Right cardiac atrium (tissue), 5 donors: ENCODE measurements at places on chromosomes 2 and 18.

GRCh38 chr2:33512112-33512511, 35.7 kb downstream of the RASGRP3 start:
- no peak for DNase-seq

DNA sequence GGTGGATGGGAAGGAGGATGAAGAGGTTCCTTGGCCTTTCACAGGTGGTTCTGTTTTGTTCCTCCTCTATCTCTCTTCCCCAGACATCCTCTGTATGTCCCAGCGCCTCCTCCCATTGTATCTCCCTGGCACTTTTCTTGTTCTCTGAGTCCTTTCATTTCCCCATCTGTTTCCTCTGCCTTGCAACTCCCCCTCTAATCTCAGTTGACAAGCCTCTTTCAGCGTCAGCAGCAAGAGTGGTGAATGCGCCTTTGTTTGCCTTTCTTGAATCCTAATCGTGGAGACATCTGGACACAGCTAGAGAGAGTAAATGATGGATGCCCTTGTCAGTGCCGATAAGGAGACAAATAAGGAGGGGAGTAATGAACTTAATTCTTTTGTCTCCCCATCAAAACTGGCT, 167.0 kb downstream of the NDUFA10 start:
- DNase-seq = no peak

DNA sequence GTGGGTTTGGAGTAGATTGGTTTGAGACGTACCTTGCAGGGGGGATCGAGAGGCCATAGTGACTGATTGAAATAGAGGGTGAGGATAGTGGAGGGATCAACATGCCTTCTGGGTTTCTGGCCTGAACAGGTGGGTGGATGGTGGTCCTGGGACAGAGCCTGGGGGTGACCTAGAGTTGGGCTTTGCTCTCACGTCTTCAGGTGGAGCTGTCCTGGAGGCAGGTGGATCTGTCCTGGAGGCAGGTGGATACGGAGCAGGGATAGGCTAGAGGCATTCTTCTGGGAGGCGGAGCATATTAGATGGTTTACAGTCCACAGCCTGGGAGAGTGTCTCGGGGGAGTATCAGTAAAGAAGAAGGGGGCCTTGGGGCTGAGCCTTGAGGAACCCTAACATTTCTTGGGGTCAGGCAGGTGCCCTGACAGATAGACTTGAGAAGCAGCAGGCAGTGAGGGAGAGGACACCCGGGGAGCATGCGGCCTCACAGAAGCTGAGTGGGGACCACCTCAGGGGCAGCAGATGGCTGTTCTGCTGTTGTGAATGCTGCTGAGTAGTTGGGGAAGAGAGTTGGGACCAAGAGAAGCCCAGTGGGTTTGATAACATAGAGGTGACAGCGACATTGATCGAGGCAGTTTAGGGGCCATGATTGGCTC, 1.6 kb downstream of the CAPN10 start:
- DNase-seq = peak; percentile 11

DNA sequence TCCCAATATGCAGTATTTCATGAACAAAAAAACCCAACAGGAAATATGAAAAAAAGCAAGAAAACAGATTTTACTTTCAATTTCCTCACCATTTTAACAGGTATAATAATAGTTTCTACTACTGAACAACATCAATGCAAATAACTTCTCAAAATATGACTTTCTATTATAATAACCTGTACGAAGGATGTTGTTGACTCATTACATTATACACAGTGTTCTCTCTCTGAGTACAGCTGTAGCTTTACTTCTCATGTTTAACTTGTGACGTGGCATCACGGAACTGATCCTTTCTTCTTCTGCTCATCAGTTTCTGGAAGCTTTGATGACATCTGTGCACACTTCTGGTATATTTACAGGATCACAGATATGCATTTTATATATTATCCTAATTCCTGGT, 40.0 kb downstream of the FAM228A start:
- DNase-seq = no peak

DNA sequence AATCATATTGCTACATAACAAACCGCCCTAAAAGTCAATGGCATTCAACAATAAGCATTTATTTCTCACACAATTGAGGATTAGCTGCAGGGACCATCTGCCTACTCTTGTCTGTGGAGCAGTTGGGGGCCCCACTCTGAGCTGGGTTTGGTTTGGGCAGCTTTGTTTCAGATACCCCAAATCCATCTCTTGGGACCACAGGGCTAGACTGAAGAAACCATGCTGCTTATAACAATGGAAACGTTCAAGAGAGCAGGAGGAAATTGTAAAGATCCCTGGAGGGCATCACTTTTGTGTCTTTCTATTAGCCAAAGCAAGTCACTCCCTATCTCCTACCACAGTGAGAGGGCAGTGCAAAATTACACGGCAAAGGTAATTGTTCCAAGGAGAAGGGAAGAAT, 146.5 kb upstream of the MGAT5 start:
- DNase-seq = no peak

DNA sequence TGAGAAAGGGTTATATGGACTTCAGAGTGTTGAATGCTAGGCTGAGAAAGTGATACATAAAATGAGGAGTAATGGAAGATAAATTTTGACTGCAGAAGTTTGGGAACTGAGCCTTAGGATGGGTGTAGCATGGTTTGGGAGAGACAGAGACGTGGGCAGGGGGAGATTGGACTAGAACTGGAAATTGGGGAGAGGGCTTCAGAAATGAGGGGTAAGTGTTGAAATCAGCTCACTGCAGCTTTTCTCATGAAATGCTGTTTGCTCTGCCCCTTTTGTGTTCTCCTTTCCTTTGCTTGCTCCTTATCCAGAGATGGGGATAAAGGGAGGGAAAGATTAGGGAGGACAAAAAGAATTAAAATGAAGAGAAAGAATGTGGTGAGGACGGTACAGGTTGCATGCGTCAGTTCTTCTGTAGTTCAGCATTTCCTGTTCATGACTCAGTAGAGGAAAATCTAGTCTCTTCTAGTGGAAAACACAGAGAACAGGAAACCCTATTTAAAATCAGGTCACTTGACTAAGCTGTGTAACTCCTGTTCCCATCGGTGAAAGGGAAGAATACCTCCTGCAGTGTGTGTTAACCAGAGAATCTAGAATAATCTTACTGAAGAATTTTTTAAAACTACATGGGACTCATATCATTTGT, 105.6 kb downstream of the CRIM1 start:
- DNase-seq = no peak

DNA sequence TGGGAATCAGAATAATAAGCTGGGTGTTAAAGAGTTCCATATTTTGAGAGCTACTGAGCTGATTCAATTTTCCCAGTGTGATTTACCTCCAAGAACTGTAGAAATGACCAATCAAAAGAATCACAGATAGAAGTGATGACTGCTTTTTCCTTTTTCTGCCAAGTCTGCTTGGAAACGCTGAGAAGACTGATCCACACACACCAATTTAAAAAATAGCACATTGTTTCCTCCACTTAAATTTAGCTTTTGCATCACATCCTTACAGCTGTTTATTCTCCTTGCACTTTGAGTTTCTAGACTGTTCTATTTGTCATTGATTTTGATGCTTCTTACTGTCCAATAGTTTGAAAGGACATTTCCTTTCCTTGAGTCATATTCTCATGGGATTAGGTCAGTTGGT, 590.3 kb upstream of the CHAC2 start:
- no peak for DNase-seq

- DNase-seq = no peak
Observed at GRCh38 chr2:18814387-18814786, 225.0 kb upstream of the NT5C1B start.

DNA sequence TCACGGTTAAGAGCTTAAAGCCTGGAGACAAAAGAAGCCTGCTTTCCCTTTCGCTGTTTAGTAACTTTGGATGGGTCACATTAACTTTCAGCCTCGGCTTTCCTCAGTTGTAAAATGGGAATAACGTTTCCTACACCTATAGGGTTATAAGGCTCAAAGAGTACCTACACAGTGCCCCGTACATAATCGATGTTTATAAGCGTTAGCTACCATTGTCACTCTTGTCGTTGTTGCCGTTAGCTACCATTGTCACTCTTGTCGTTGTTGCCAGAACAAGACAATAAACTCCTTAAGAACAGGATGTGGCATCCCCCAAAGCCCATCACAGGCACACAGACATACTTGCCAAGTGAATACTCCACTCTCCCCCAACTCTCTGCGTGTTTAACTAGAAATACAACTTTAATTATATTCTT, 901 bp upstream of the MFSD6 start:
- DNase-seq = no peak

- peak; percentile 52 for DNase-seq
Observed at GRCh38 chr2:202038471-202039277, 5.0 kb downstream of the FZD7 start.

- DNase-seq = no peak
Observed at GRCh38 chr18:56353663-56354260, 284.6 kb downstream of the TXNL1 start.

DNA sequence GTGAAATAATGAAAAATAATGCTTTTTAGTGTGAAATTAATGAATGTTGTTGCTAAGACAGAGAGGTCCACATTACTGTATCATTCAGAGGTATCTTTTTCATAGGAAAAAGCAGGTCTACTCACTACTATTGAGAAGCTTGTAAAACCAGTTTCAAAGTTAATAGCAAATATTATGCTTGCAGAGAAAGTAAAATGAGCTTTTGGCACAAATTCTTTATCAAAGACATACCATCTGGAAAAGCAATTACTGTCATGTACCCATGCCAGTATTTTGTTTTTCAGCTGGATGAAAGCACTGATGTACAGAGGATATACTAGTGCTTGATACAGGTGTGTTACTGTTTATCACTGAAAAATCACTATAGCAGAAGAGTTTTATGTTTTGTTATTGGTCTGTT, 77.5 kb downstream of the NCOA1 start:
- no peak for DNase-seq

DNA sequence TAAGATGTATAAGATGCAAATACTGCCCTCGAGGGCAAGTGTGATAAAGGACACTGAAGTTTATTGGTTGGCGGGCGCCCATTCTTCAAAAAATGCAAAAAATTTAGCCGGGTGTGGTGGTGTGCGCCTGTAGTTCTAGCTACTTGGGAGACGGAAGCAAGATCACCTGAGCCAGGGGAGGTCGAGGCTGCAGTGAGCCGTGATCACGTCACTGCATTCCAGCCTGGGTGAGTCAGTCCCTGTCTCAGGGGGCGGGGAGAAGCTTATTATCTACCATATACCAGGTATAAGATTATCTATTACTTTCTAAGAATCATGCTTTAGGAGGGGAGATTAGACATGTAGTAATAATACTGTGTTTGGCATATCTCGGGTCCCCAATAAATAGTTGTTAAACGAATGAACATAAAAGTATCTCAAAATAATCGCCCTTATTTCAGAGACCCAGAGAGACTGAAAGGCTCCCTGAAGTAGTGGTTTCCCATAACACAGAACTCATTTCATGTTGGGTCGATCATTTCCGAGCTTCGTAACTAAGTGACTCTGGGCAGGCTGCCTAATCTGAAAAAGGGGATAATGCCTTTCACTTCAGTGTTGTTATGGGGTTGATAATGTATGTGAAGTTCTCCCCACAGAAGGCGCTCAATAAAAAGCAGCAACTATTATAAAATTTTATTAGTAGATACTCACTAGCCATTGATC, 1.2 kb upstream of the SELENOI start:
- no peak for DNase-seq

GRCh38 chr2:172340394-172340793, 87.0 kb upstream of the ITGA6 start:
- no peak for DNase-seq

GRCh38 chr18:23828426-23828825, 139.2 kb downstream of the LAMA3 start:
- no peak for DNase-seq

- no peak for DNase-seq
Observed at GRCh38 chr2:127740665-127741288, 39.5 kb downstream of the SFT2D3 start.

- DNase-seq = no peak
Observed at GRCh38 chr2:40344364-40344763, 107.5 kb downstream of the SLC8A1 start.

- no peak for DNase-seq
Observed at GRCh38 chr2:209044307-209044706, 379.5 kb upstream of the MAP2 start.

- no peak for DNase-seq
Observed at GRCh38 chr2:163640542-163641193, 95.1 kb downstream of the FIGN start.

GRCh38 chr2:30981096-30981495, 157.1 kb downstream of the GALNT14 start:
- DNase-seq = no peak
